Activated CD4-positive, alpha-beta T cell treated with anti-CD3 and anti-CD28 coated beads, Interleukin-2, amount 50 U/mL, for 16 hours (primary cell): ENCODE measurements at places on chromosomes 3 and 15.

- DNase-seq: no peak
These were observed 48.7 kb downstream of the EFCAB12 start for GRCh38 chr3:129379582-129380358.

DNA sequence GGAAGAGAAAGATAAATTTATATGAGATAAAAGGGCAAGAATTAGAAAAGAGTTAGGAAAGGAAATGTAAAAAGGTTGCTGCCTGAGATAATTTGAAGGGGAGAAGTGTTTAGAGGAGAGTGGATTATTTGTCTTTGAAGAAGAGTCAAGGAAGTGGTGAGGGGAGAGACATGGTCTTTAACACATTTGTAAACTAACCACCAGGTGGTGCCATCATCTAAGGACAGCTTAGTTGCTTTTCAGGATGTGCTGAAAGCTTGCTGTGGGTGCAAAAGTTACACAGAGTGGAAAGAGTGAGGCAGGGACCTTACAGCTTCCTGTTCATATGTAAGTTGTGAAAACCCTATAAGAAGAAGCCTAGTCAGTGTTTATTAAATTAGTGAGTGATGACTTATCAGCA, 114.1 kb upstream of the DNAJC19 start:
- DNase-seq: peak; percentile 39

DNA sequence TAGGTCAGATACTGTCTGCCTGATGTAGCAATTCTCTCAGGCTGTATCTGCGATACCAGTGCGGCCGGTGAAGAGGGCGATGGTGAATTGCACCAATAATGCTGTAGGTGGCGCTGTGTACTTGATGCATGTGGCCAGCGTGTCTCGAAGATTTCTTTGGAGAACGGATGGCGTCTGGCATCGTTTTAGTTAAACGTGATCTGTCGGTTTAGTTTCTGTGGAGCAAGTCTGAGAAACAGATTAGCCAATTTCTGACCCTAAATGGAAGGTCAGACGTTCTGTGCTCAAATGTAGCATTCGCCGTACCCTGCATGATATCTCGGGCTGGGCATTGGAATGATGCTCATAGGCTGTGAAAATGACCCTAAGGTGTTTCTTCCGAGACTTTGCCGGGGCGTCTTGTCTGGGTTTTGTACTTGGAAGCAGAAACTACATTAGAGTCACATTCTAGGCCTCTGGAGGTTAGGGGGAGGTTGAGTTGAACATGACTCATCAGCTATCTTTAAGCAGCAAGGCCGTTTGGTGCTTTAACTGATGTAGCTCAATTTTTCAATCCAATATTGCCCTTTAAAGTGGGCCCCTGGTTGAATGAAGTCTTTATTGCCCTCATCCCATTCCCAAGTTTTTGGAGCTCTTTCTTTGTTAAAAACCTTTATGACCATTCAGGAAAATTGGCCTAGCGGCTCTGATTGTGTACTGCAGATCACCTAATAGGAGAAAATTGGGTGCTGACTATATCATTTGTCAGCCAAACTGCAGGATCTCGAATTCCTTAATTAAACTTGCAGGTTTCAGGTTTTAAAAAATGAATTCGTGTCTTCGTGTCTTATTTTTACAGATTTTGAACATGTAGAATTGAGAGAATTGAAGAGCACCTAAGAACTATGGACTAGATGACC, 80.0 kb downstream of the SQOR start:
- peak; percentile 65 for DNase-seq

DNA sequence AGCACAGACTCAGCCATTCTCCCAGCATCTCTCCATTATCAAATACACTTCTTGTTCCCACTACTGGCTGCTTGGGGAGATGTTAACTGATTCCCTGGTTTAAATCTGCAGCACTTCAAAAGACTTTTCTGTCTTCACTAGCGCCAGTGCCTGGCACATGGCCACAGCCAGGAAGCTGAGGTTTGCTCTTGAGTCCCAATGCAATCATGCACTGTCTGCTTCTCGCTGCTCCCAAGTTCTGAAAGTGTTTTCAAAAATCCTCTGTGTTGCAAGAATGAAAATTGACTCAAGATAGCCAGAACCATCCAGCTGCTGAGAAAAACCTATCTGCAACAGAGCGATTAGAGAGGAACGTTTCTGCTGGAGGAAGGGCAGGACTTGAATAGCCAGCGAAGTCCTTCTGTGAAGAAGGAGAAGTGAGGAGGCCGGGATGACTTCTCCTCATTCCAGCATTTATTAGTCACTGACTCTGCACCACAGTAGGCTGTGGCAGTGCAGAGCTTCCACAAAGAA, 358.4 kb upstream of the NR2F2 start:
- DNase-seq: no peak

DNA sequence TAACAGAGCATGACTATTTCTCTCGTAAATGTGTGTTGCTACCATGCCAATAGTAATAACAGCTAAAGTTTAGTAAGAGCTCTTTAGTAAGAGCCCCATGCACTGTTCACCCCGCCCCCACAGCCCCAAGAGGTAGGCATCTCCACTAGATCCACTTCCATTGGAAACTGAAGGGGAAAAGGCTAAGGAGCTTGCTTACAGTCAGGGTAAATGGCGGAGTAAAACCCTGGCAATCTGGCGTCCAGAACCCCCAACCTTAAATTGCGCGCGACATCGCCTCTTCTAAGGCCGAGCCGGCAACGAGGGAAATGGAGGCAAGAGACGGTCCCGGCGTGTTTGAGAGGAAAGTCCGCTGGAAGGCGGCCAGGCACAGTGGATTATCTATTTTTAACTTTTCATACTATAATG, 654 bp upstream of the C3orf38 start:
- peak; percentile 31 for DNase-seq

DNA sequence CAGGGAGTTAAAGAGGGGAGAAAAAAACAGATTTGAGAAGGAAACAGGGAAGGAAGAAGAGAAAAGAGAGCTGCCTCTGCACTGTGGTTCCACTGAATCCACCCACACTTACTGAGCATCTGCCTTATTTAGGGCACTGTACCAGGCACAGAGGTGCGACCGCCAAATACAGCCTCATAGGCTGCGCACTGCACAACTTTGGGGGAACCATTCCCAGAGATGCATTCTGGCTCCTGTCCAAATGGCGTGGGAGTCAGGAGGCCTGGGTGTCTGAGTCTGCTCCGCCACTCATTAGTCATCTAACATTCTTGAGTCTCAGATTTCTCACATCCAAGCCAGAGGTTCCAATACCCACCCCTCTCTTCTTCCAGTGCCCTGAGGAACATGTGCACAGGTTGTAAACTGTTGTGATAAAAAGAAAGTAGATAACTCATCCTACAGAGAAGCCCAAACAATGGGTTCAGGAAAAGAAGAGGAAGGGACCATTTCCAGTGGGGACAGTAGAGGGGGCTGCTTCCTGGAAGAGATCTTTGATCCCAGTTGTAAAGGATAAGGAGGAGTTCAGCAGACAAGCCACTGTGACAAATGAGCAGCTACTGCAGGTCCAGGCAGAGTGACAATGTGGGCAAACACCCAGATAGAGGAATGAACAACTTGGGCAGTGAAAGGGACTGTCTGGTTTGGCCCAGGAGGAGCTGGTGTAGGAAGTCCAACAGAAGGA, 254.6 kb downstream of the UACA start:
- DNase-seq: no peak
